ENCODE measurements at places on chromosomes 7 and 10.

DNA sequence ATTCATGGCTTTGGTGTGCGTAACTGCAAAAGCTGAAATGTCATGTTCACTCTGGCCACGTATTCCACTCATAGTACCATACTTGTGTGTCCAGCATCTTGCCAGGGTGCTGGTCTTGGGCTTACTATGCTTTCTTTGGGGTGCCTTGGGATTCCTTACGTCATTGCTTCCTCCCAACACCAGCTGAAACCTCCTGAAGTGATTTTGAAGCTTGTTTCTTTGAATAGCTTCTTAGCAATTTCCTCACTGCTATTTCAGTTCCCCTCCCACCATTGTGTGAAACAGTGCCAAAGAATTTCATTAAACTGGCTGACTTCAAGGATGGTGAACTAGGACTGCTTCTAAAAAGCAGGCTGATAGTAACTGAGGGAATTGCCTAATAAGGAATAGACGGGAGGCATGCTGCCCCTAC, 36.9 kb downstream of the ENTPD1 start:
- no peak for DNase-seq

DNA sequence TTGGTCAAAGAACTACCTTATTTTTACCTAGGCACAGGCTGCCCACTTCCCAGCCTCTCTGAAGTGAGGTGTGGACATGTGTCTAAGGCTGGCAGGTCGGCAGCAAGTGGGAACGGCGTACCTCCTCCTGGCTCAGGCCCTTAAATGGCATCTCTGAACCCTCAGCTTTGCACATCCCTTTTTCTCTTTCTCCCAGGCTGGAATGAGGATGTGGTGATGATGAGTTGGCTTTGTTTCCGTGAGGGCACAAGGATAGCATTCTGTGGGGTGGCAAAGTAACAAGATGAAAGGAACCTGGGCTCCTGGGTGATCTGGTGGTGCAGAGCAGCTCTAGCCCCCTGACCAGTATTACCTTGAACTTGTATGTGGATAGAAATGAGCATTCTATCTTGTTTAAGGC, 196.8 kb downstream of the REEP3 start:
- DNase-seq = no peak

- no peak for DNase-seq
These were observed 23.2 kb downstream of the TPK1 start for GRCh38 chr7:144812379-144813283.

DNA sequence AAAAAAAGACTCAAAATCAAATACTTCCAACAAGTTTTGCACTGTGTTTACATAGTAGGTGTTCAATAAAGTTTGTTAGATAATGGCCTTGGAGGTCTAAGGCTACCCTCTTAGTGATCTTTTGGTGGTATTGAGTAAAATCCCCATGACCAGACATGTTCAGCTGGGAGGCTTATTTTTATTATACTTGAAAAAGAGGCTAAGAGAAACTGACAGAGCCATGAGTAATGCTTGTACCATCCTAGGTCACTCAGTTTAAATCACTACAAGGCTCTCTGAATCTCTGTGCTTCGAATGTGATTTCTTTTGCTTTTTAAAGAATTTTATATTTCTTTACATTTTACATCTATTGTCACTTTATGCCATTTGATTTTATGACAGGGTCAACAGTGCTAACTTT, 90.5 kb downstream of the TWIST1 start:
- DNase-seq = no peak

DNA sequence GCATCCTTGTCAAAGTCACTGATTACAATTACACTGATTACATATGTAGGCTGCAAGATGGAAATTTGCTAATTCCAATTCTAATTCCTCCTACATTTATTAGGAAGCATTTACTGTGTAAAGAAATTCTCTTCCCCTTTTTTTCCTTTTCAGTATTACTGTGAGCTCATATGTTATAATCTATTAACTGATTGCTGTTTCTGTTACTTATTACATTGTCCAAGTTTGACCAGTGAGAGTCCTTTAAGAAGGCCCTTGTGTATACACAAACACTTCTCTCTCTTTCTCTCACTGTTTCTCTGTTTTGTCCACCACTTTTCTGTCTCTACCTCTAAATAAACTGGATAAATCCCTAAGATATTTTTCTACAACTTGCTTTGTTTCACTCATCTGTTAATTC, 31.5 kb downstream of the PHF14 start:
- DNase-seq = no peak

GRCh38 chr7:30224511-30225062, 59.8 kb upstream of the ZNRF2 start:
- no peak for DNase-seq

GRCh38 chr10:132508581-132509443, 28.8 kb upstream of the INPP5A start:
- no peak for DNase-seq

DNA sequence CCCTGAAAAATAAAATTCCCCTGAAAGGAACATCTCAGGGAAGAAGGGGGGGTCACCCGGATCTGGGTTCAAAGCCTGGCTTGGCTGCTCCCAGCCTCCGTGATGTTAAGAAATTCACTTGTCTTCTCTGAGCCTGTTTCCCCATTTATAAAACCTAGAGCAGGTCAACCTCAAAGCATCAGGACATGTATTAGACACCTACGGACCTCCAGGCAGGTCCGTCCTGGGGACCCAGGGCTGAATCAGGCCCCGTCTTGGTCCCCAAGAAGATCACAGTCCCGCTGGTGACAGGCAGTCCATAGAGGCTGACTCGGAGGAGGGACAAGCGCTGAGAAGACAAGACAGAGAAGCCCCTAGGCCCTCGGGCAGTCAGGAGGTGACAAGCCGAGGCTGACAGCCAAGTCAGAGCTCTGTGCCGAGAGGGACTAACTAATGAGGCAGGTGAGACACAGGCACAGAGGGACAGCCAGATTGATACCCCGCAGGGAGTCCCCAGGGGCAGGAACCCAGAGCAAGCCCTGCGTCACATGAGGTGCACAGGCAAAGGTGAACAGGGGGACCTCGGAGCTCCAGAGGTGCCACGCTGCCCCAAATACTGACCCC, 2.9 kb downstream of the MYL10 start:
- DNase-seq = no peak

DNA sequence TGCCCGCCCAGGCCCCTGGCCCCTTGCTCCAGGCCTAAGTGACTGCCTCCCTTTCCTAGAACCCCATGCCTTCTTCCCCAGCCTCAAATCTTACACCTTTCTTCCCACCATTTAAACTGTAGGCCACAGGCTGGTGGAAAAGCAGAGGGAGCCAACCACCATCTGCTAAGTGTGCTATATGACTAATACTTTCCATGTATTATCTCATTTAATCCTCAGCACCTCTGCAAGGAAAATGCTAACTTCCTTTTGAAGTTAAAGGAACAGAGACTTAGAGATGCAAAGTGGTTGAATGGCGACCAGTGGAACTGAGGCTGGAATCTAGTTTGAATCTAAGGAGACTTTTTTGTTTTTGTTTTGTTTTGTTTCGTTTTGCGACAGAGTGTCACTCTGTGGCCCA, 17.8 kb upstream of the MTPAP start:
- no peak for DNase-seq

- DNase-seq = no peak
These were observed 58.5 kb downstream of the PWWP2B start for GRCh38 chr10:132455441-132455971.

DNA sequence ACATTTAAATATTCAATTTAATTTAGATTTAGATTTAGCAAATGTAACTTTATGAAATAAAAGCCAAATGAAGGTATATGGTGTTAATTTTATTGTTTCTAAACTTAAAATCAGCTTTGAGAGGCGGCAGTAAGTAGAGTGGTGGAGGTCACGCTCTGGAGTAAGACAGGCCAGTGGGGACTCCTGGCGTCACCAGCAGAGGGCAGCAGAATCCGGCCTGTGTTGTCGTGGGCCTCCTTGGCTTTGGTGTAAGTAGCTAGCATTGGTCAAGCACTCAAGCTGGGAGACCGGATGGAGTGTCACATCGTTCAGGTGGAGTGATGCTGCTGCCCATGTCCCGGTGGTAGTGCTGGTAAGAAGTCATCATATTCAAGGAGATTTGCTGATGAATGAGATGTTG, 98.7 kb upstream of the DNAJB6 start:
- DNase-seq = no peak
